ENCODE measurements at places on chromosomes 5 and 9. TPM values are rescaled to one million over a fixed set of nuclear protein-coding genes. Genes with fewer than 3 reads are reported as not detected.

The LCN9 gene
- not detected for total RNA-seq

The NMUR2 gene
- not detected for total RNA-seq

The NME5 gene
- 0.39 TPM for total RNA-seq

The SLC25A2 gene
- 0.15 TPM for total RNA-seq

The COL27A1 gene
- 5.5 TPM for total RNA-seq

The IRX2 gene
- not detected for total RNA-seq

The DAB2 gene
- total RNA-seq = 102 TPM

The ERGIC1 gene
- total RNA-seq = 127 TPM
